ENCODE measurements at places on chromosomes 2 and 18.

- DNase-seq = peak; percentile 59
Observed at GRCh38 chr2:238235331-238235732, 4.5 kb downstream of the HES6 start.

DNA sequence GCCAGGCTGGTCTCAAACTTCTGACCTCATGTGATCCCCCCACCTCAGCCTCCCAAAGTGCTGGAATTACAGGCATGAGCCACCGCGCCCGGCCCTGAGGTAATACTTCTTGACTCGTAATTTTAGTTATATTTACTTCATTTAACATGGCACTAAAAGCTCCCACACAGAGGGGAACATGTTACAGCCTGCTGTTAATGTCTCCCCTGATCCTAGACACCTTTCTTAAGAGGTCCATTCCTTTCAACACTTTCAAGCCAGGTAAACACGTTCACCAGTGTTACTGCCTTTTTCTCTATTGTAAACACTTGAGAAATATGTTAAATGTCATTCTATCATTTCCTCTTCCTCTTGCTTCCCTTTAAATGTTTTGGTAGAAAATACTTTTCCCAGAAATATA, 161.4 kb downstream of the METTL4 start:
- DNase-seq = no peak

DNA sequence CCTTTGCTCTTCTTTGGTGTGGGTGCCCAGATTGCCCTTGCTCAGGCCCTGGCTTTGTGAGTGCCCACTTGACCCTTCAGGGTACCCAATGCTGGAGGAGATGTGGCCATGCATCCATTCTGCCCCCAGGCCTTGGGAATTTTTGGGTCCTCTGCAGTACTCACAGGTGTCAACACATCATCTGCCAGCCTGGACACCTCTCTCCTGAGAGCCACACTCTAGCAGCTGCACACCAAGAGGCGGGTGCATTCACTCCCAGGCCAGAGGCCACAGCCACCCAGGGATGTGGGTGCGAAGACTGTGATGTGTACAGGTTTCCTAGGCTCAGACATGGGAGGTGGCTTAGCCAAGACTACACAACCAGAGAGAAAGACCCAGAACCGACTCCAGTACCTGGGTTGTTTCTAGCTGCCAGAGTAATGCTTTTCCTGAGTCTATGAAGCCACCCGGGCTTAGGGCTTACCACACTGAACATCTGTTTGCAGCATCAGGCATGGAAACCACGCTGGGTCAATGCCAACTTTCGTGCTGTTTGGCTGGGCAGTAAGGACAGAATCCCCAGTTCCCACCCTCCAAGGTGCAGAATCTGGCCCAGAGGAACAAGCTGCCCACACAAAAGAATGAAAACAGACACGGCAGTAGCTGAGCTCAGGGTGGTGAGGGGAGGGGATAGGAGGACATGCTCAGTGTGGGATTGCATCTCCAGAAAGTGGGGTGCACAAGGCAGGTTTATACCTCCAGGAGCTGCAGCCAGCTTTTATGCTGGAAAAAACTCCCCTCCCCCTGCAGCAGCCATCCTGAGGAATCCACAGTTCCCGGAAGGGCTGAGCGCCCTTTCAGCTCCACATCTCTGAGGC, 40.1 kb downstream of the KCNF1 start:
- no peak for DNase-seq

GRCh38 chr2:233766416-233766815, 6.3 kb downstream of the UGT1A1 start:
- no peak for DNase-seq

DNA sequence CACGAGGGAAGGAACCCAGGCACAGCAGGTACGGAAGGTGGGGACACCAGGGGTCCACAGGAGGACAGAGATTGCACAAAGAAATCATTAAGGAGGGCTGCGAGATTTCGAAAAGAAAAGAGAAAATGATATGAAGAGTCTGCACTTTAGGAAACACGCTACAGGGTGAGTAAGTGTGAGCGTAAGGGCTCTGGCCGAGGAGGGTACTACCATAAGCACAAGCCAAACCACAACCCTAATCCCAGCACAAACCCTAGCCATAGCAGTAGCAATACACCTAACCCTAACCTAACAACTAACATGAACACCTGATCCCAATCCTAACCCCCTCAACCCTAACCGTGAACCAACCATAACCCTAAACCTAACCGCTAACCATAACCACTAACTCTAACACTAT, 104.0 kb downstream of the ZNF516 start:
- no peak for DNase-seq

DNA sequence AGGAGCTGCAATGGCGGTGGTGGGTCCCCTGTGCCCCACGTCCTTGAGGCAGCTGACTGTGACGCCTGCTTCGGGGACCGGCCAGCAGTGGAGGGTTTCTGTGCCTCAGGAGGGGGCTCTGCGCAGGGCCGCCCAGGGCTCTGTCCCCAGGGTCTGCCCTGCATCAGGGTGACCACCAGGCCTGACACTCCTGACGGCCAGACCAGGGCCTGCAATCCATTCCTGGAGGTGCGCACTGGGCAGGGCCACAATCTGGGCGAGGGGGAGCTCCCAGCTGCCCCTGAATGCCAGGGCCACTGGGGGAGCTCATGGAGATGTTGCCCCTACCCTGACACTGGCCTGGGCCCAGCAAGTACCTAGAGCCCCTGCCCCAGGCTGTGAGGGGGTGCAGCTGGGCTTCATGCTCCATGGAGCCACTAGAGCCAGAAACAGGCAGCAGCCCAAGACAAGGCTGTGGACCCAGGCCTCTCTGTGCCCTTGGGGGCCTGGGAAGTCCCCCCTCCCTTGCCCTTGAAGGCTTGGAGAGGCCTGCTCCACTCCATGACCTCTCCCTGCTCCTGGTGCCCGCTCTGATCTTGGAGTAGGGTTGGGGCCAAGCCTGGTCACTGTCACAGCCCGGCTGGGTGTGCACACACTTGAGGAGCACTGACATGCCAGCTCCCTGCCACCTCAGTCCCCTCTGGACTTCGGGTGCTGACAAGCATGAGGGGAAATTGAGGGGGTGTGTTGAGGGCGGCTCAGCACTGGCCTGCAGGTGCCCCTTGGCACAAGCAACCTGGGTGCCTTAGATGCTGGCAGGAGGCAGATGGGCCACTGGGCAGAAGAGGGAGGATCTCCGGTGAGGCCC, 55.9 kb downstream of the LDAH start:
- no peak for DNase-seq

GRCh38 chr2:63506320-63506719, 82.0 kb downstream of the WDPCP start:
- no peak for DNase-seq

GRCh38 chr2:165877565-165878550, 75.7 kb downstream of the TTC21B start:
- DNase-seq = no peak

- DNase-seq = peak; percentile 87
Observed at GRCh38 chr2:141767051-141767450, 363.8 kb downstream of the LRP1B start.

DNA sequence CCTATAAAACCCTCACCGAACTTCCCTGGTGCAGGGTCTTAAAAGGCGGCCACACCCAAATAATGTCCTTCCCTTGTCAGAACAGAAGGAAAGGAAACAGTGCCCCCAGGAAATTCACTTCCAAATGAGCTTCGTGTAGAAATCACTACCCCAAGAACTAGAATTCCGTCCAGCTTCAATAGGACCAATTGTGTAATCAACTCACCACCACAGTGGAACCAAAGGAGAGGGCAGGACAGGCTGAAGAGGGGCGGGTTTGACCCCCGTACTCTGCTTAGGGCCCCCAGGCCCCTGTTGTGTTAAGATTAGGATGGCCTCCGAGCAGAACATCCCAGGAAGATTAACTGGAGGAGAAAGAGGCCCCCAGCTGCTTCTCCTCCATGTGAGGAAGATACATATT, 24.1 kb downstream of the GPR35 start:
- DNase-seq = no peak

- DNase-seq = no peak
Observed at GRCh38 chr2:211877061-211877460, 661.5 kb downstream of the ERBB4 start.

DNA sequence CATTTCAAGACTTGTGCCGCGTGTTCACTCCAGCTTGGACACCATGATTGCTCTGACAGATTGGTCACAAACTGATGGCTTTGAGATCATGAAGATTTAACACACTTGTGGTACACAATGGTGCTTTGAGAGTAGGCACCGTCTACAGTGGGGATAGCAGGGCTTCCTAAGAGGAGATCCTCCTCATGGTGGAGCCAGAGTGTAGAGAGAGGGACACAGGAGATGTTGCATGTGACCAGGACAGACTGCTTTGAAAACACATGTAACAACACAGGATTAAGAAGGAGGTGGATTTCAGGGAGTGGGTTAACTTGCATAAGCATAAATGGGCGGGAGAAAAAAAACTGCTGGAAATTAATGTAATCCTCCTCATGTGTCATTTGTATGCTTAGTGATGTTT, 95.7 kb upstream of the LINC00305 start:
- DNase-seq = no peak

DNA sequence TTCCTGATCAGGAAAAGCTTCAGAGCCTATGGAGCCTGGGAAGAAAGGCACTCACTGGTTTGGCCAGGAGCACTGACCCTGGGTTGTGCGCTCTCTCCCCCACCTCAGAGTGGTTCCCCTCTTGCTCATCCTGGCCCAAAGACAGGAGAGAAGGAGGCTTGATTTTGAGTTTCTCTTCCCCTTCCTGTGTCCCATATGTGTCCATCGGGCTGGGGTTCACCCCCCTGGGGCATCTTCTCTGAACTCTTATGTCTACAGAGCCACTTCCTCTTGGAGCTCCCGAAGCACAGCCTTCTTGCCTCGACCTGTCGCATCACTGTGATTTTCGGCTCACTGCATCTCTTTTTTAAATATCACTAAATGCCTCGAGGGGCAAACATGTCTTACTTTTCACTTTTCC, 692.3 kb downstream of the RNF144A start:
- no peak for DNase-seq

DNA sequence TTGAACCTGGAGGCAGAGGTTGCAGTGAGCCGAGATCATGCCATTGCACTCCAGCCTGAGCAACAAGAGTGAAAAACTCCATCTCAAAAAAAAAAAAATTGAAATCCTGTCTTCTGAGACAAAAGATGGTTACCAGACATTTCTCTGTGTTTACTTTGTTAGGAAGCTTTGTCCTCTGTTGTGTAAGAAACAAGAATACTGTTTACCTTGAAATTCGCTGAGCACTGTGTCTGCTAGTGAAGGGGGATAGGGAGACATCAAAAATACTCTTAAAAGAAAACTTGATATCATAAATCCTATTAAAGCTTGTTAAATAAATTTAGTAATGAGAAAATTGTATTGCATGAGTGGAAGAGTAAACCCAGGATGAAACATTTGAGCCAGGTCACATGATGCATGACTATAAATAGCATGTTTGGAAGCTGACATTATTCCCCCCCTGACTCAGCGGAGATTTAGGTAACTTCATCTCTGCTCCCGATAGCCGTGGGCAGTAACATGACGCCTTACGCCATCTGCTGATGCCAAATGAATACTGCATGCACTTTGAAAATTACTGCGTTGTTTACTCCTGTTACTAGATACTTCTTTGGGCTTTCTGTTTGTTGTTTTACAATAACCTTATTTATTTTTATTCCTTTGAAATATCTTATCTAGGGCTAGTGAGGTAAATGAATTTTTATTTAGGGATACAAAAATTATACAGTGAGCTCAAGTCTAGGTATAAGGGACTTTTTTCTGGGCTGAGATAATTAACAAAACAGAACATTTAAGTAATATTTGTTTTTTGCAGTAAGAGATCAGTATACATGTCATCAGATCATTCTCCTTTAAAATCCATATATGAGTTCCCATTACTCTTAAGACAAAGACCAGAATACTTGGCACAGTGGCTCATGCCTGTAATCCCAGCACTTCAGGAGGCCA, 134.9 kb downstream of the MAP3K20 start:
- DNase-seq = peak; percentile 92

GRCh38 chr2:147068071-147068470, 776.8 kb upstream of the ACVR2A start:
- DNase-seq = no peak

- DNase-seq = no peak
Observed at GRCh38 chr2:69576880-69577279, 66.7 kb downstream of the AAK1 start.

GRCh38 chr2:213243189-213244044, 40.8 kb upstream of the SPAG16 start:
- no peak for DNase-seq

DNA sequence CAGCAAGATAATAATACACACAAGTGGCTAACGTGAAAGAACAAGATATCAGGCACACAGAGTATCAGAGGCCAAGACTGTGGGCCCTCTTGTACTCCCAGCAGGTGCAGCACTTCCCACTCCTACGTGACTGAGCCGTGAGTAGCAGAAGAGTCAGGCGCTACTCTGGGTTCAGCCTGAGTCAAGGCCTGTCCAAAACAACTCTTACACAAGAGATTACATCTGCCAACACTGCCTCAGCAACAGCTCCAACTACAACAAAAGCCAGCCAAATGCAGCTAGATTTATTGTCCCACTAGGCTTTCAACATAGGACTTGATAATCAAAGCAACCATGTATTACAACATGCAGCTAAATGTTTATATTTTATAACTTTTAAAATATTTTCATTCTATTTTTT, 56.2 kb downstream of the ITSN2 start:
- no peak for DNase-seq
